ENCODE measurements at places on chromosomes 1 and 21.

DNA sequence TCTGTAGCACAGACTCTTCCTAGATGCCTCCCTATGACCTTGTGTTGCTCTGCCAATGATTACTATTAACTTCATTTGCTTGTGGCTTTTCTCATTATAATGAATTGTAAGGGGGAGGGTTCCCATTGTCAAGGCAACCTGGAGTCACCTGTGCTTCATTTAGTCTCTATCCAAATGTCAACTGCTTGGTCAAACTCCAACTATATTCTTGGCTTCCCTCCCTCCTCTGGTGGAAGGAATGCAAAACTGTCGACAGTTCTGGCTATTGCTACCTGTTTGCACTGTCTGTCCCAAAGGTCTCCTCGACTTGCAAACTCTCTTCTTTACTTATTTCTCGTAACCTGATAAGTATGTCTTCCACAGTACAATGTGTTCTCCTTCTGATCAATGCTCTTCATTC, 100.3 kb downstream of the CACNA1E start:
- no peak for DNase-seq

DNA sequence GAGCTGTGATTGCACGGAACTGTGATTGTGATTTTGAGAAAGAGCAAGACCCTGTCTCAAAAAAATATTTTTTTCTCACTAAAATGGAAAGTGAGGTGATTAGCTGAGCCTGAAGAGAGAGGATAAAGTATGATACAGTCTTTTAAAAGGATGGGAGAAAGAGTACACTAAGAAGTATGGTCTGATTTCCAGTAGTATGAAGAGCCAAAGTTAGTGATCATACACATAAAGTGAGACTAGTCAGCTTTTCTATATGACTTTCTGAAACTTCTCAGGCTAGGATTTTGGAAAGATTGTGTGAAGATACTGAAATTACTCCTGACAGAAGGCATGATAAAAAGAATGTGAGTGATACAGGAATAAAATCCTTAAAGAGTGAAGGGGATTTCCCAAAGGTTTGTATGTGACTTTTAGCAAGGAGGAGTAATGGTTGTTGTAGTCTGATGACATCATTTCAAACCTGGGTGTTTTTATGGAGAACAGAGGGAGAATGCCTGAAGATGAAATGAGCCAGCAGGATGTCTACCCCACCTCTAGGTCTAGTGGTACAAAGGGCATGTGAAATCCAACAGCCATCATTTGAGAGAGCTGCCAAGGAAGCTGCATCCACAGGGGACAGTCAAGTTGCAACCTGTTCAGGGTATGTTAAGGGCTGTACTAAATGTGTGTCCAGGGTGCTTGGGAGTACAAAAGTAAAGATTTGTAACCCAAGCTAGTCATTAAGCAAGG, 157.7 kb downstream of the PIK3R3 start:
- DNase-seq, result no peak

DNA sequence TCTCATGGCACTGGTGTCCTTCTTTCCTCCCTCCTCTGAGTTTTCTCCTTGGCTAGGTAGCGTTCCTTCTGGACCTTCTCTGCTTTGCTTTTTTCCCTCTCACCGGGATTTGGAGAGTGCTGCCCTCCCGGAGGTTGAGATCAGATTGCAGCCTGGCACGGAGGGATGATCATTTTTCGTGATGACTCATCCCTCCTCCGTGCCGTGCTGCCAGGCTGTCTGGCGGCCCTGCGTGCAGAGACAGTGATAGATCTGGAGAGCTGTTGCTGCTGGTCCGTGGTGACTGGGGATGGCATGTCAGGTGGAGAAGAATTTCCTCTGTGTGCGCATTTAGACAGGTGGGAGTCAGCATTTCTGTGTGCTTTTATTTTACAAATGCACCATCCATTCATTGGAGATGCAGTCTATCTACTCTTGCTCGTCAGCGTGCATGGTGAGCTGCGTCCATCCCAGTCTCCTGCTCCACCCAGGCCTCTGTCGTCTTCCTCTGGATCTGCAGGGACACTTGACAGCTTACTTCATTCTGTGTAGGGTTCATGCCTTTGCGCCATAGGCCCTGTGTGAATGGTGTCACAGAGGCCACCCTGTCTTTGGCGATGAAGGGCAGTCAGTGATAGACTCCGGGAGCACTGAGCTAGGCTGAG, 104.4 kb downstream of the PCBP3 start:
- no peak for DNase-seq

GRCh38 chr21:42389449-42389835, 6.4 kb downstream of the TMPRSS3 start:
- no peak for DNase-seq

GRCh38 chr1:67579623-67580394, 105.2 kb upstream of the GADD45A start:
- DNase-seq, result no peak

- DNase-seq, result no peak
These were observed 1.5 kb downstream of the MXRA8 start for GRCh38 chr1:1356796-1357401.

- DNase-seq, result no peak
These were observed 2.1 kb downstream of the CACNA1S start for GRCh38 chr1:201110138-201110537.

DNA sequence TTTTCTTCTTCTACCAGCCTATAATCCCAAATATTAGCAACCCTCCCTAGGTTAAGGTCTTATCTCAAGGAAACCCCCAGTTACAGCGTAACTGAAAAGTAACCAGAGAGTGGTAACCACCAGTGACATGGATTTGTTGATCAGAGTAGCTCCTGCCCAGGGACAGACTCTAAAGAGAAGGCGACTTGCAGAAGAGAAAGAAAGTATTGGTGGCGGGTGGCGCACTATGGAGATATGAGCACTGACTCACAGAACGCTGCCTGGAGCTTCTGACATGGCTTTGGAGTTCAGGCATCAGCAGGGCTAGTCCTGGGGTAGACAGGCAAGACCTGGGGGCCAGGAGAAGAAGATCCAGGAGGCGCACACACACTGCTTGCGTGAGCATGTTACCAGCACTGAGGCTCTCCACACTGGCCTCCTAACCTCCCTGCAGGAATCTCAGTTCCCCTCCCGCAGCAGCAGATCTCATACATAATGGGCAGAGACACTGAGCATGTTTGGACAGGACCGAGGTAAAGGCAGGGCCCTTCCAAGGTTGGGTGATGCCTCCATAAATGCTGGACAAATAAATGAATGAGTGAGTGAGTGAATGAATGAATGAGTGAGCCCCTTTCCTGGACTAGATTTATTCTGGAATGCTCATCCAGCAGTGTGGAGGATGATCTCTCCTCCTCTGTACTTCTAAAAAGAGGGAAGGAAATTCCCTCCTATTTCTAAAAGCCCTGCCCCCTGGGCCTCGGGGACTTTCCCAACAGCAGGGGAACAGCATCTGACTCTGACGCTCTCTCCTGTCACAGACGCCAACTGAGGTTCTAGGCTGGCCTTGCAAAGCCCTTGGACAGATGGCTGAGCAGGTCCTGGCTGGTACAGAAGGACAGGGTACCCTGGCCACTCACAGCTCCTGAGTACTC, 175.5 kb downstream of the CLIC6 start:
- DNase-seq, result no peak

GRCh38 chr1:160658814-160659193, 12.0 kb upstream of the SLAMF1 start:
- no peak for DNase-seq

DNA sequence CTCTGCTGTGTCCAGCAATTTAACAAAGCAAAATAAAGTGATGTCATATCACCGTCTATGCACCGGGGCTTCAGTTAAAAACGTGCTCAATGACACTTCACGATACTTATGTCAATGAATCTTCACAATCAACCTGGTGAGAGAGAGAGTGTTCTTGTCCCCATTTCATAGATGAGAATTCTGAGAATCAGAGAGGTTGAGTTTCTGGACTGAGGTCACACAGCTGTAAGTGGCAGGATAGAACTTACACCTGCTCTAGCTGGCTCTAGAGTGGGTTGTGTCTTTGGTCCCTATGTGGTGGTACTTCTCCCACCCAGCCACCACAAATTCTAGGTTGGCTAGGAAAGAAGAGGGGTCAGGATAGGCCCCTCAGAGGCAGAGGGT, 5.2 kb downstream of the NTRK1 start:
- no peak for DNase-seq

GRCh38 chr1:19429611-19430010, 55.7 kb downstream of the CAPZB start:
- DNase-seq, result no peak

DNA sequence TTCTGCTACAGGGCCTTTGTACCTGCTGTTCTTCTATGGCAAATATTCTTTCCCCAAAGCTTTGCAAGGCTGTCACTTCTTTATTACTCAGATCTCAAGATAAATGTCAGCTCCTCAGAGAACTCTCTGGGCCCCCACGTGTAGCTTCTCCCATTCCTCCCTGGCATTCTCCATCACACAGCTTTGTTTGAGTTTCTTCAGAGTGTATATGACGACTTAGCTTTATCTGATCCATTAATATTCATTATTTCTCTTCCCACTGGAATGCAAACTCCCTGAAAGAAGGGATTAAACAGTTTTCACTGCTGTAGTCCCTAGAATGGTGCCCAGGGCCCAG, 174.6 kb upstream of the EDN2 start:
- no peak for DNase-seq

DNA sequence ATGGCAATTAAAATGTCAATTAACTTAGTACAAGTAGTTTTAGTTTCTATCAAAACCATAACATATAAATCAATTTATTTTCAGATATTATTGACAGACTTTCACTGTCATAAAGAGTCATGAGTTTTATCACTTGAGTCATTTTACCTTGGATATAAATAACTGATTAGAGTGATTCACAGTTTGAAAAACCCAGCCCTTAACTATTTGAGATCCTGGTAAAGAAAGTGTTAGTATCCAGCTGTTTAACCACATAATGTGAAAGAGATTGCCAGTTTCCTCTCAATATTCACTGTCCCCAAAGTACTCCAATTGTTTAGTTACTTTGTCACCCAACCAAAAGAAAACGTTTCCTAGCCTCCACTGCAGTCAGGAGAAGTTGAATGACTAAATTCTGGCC, 91.3 kb downstream of the UCHL5 start:
- DNase-seq, result no peak

DNA sequence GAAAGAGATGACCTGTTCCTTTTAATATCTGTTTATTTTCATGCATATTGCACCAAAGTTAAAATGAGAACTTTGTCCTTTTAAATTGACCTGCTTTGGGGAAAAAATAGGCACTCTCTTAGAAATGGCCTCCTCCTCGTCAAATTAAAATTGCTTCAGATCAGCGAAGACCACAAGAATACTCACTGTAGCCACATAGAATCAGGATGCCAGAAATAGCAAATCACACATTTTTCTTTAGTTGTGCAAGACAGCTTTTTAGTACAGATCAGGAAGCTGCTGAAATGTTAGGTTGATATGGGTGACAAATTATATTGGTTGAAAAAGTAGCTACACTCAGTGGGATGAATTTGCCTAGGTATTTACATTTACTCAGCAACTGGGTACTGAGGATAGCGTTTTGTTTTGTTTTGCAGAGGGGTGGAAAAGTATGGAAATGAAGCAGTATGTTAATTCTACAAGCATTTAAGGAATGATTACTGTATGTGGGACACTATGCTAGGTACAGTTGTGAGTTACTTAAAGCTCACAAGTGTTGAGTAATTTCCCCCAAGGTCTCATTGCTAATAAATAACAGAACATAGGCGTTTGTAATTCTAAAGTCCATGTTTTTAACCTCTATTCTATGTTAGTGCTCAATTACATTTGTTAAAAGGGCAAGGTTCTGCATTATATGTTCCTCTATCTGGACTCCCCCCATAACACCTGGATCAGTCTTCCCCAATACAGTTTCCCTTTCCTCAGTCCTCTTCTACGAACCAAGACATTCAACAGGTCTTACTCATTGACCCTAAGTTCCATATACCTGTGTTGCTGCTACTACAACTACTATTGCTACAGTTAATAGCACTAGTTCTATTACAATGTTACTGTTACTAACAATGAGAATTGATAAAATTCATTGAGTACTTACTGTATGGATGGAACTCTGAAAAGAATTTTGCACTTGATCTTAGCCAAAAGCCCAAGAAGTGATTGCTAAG, 99.4 kb upstream of the S1PR1 start:
- no peak for DNase-seq

DNA sequence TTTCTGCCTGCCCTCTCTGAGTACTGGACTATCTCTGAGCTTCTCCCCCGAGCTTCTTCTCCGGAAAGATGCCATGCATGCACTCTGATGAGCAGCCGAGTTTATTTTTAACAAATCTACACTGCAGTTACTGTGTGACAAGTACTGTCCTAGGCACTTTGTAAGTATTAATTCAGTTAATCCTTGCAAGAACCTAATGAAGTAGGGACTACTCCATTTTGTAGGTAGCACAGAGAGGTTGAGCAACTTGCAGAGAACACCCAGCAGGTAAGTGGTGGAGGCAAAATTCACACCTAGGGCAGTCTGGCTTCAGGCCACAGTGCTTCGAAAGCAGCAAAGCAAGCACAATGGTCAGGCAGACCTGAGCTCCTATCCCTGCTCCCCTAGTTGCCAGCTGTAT, 3.8 kb upstream of the TAL1 start:
- no peak for DNase-seq

GRCh38 chr1:114559356-114559755, 22.1 kb downstream of the BCAS2 start:
- DNase-seq, result no peak

GRCh38 chr1:111172463-111172862, 28.0 kb downstream of the DENND2D start:
- no peak for DNase-seq

DNA sequence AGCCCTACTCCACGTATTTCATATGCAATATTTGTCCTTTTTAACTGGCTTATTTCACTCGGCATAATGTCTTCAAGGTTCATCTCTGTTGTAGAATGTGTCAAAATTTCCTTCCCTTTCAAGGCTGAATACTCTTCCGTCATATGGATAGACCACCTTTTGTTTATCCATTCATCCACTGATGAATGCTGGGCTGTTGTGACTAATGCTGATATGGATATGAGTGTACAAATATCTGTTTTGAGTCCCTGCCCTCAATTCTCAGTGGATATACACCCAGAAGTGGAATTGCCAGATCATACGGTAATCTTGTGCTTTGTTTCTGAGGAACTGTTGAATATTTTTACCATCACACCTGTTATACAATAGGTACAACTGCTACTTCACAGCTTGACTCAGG, 155.2 kb upstream of the IRF2BP2 start:
- no peak for DNase-seq

GRCh38 chr1:84163123-84163931, 19.3 kb downstream of the PRKACB start:
- DNase-seq, result no peak

- DNase-seq, result no peak
These were observed 66.9 kb downstream of the PRDM2 start for GRCh38 chr1:13766592-13767564.

Data from activated CD8-positive, alpha-beta memory T cell treated with anti-CD3 and anti-CD28 coated beads for 1 hour (primary cell).